ENCODE measurements at places on chromosomes 3 and 15.

DNA sequence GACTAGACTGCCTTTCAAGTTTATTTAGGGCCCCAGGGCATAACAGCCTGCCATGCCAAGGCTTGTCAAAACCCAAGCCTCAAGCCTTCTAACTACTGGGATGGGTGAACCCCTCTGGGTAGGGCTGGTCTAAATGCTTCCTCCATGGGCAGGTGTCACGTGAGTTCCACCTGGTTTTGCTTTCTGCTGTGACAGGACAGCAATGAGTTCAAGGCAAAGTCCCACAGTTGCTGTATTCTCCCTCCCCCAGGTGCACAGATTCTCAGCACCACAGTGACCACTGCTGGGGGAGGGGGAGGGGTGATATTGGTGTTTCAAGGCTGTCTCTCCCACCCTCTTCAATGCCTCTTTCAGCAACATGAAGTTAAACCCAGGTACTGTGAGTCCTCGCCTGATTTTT lies 46.9 kb upstream of the UBE2Q2 start:
- no peak for DNase-seq

GRCh38 chr15:72237853-72238224 lies 6.8 kb upstream of the PKM start:
- DNase-seq = peak; percentile 11

DNA sequence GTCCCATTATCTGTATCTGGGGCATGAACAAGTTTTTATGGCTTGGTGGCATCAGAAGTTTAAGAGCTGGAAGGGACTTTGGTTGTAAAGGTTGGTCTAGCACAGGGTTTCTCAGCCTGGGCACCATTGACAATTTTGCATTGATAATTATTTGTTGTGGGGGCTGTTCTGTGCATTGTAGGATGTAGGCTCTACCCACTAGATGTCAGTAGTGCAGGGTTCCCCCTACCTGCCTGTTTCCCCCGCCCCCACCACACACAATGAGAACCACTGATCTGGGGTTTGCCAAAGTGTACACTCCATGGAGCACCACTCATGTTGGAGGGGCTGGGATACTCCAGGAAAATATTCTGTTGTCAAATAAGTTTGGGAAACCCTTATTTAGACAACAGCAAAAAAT lies 42.7 kb downstream of the PLCL2 start:
- DNase-seq = peak; percentile 46

- no peak for DNase-seq
These were observed 204.1 kb downstream of the ARRDC4 start for GRCh38 chr15:98164571-98164970.

- no peak for DNase-seq
These were observed 24.7 kb downstream of the ZNF80 start for GRCh38 chr3:114212646-114213045.

DNA sequence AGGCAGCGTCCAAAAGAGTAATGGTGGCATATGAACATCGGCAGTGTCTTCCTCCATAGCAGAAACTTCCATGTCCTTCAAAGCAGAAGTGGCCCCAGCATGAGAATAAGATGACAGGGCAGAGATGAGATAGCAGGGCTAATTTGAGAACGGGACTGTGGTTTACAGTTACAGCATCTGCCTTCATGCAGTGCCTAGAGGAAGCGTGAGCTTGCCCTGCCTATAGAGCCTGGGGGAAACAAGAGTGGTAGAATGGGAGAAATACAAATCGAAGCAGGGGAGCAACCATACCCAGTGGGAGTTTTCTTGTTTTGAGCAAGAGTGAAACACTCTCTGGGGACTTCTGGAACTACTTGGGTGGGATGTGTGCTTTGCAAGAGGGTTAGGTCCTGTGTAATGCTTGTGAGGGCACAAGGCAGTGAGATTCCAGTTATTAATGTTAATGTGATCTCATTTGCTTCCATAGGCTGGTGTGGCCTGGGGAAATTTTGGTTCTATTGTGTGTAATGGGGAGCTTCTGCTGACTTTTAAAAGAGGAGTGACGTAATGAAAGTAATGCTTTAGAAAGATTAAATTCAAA lies 616.9 kb downstream of the ZIC1 start:
- no peak for DNase-seq

DNA sequence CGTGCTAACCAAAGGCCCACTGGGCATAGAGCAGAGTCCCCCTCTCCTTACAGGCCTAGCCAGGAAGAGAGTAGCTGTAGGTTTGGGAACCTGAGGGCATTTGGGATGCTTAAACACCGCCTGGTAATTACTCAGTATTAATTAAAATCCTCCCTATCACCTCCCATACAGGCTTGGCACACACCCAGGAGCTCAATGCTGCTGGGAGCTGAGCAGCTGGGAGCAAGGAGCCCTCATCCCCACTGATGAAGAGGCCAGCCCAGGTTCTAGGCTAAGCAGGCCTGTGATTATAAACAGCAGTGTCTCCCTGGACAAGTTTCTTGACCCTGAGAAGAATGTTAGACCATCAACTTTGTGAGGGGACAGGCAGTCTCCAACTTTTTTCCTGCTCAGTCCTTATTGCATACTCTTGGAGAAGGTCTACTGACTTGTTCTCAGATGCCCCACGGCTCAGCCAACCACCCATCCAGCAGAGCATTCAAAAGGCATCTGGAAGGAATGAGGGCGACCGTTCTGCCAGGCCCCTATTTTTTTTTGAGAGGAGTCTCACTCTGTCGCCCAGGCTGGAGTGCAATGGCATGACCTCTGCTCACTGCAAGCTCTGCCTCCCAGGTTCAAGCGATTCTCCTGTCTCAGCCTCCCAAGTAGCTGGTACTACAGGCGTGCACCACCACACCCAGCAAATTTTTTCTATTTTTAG lies 1.3 kb upstream of the PRKAR2A start:
- no peak for DNase-seq

GRCh38 chr3:167983583-167983982 lies 112.1 kb downstream of the GOLIM4 start:
- no peak for DNase-seq

- no peak for DNase-seq
These were observed 22.2 kb upstream of the TRIM42 start for GRCh38 chr3:140655678-140656077.

DNA sequence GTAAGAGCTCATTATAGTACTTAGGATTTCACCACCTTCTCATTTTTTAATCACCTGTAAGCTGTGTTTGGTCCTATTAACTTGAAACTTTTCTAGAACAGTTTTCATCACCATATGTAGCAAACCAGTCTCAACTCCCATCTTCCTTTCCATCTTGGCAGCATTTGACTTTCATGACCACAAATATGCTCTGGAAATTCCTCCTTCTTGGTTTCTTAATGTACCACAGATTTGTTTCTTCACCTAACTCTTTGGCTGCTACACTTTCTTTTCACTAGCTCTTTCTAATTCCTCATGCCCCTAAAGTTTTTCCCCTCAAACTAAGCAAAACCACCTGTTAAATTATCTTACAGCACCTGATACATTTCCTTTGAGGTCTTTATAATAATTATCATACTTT lies 13.2 kb upstream of the NMB start:
- DNase-seq = no peak

GRCh38 chr3:60392501-60392900 lies 858.8 kb downstream of the FHIT start:
- DNase-seq = no peak

- no peak for DNase-seq
These were observed 381.1 kb downstream of the OXSM start for GRCh38 chr3:26171006-26171405.

DNA sequence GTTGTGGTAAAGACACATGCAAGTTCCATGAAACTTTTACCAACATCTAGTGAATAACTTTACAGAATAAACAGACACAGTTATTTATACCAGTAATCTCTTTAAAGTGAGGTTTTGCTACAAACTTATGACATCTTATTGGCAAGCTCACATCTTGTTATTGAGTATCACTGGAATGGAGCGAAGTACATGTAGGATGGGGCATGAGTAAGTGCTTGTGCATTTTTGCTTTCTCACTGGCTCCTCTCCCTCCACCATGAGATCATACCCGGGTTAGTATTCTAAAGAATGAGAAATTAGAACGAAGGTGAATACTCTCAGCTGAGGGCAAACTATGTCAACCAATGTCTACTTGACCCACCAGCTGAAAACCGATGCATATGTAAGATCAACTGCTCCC lies 193.3 kb upstream of the ZNF717 start:
- no peak for DNase-seq

GRCh38 chr3:188627652-188628051 lies 473.7 kb downstream of the LPP start:
- no peak for DNase-seq

Measured in common myeloid progenitor, CD34-positive (primary cell).